Fibroblast of lung (primary cell): ENCODE measurements at places on chromosomes 5 and 9. TPM values are rescaled to one million over a fixed set of nuclear protein-coding genes. Genes with fewer than 3 reads are reported as not detected.
A peak's percentile ranks its signal among the peaks of the same experiment; 100 is the strongest.

The SLC36A3 gene
- not detected in 2 replicates for total RNA-seq

DNA sequence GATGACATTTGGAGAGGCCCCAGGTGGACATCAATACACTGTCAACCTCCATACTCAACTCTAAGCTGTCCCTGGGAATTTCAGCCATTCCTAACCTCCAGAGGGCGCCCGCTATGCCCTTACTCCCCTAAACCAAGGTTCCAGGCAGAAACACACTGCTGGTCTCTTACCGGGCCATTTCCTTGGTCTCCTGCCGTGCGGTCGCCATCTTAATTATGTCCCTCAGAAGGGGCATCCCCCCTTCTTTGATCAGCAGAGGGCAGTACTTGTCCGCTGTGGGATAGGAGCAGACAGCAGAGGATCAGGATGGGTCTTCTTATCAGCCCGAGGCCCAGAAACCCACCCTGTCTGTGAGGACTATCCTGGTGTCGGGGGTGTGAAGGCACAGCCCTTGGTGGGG is 9.3 kb upstream of the ZDHHC12 start:
- peak; percentile 80 for DNase-seq

The MLANA gene
- not detected in 2 replicates for total RNA-seq

The PFN3 gene
- not detected in 2 replicates for total RNA-seq

GRCh38 chr9:107685901-107686300 is 196.3 kb upstream of the KLF4 start:
- DNase-seq, result no peak

The PCDHA10 gene
- total RNA-seq, result 0.26 and 0.66 TPM in 2 replicates

DNA sequence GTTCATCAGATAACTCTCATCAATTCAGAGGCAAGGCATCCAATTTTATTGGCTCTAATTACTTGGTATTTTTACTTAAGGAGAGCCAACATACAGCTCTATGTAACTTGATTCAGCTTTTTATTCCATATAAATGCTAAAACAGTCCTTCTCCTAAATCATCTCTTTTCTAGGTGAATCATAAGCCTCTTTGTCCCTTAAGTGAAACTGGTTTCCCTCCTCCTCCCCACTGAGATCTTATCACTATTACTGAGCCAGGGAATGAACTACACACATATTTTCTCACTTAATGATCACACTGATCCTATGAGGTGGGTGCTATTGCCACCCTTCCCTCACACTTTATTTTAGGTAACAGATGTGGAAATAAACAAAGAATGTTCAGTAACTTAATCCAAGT is 1143.8 kb downstream of the MAT2B start:
- peak; percentile 64 for DNase-seq

GRCh38 chr9:101270302-101270701 is 114.5 kb downstream of the BAAT start:
- no peak for DNase-seq

DNA sequence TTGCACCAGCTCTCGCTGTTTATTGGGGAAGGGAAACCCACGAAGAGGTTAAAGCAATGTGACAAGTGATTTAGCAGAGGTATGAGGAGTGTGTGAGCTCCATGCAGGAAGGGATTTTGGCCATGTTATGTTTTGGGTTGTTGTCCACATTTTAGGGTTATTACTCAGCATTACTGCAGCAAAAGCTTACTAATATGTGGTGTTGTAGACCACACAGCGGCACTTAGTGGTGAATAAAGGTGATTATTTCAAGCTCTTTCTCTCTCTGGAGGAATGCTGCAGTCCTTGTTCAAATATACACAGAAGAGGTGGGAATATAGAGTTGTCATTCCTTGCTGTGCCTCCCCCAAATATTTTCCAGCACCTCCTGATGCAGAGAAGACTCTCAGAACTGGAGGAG is 29.7 kb upstream of the AKNA start:
- DNase-seq, result peak; percentile 56
